Mammary epithelial cell (primary cell): ENCODE measurements at places on chromosomes 5 and 9. TPM values are rescaled to one million over a fixed set of nuclear protein-coding genes. Genes with fewer than 3 reads are reported as not detected.
A peak's percentile ranks its signal among the peaks of the same experiment; 100 is the strongest.

DNA sequence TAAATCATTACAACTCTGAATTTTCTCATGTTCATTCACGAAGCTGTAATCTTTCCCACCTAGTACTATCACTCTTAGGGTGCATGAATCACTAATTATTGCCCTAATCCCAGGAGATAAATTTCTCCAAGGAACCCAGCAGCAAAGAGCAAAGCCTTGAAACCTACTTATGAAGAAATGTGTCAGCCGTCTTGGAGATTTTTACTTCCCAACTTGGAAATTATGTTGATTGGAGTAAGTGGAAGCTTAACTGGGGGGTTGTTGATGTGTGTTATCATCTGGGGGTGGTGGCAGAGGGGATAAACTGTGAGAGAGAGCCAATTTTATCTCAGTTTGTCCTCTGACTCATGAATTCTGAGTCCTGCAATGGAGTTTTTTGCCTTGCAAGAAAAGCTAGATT is 440.5 kb upstream of the WWC1 start:
- no peak for DNase-seq

MYMK gene
- polyA plus RNA-seq, result not detected

ZCCHC9 gene
- 12.4 TPM for polyA plus RNA-seq

DNA sequence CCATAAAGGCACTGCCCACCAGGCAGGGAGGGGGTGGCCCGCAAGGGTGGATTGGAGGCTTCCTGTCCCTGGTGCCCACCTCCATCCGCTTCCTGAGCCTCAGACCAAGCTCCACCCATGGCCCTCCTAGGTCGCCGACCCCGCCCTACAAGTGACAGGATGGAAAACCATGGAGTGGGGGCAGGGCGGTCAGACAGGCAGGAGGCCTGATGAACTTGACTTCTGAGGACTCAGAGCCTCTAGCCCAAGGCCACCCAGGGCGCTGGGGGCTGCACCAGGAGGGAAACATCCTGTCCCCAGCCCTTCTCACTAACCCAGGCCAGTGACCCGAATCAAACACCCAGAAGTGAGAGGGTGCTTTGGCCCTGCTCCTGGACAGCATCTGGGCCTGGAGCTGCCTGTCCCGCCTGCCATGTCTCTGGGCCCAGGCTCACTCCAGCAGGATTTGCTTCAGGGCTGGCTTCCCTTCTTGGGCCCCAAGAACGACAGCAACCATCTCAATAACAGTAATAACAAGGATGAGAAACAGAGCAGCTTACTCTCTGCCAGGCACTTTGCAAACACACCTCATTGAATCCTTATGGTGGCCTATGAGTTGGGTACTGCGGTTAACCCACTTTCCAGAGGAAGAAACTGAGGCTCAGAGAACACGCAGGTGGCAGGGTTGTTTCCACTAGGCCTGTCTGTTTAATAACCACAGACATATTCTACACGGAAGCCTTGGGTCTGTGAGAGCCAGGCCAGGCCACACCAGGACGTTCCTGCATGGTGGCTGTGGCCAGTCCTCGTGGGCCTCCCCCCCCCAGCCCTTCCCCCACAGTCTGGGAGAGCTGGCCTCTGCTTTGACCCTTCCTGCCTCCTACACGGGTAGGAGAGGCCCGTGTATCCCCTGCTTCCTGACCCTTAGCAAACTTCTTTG is 4.4 kb upstream of the ST6GALNAC6 start:
- DNase-seq, result no peak

- peak; percentile 74 for DNase-seq
Measured at GRCh38 chr9:72315510-72316311, 49.3 kb downstream of the ZFAND5 start.

APBA1 gene
- polyA plus RNA-seq, result 0.46 TPM

GRCh38 chr9:12595400-12595799 is 97.8 kb upstream of the TYRP1 start:
- no peak for DNase-seq

- DNase-seq, result no peak
Measured at GRCh38 chr9:19410594-19410993, 1.8 kb downstream of the ACER2 start.

GRIA1 gene
- not detected for polyA plus RNA-seq

DNA sequence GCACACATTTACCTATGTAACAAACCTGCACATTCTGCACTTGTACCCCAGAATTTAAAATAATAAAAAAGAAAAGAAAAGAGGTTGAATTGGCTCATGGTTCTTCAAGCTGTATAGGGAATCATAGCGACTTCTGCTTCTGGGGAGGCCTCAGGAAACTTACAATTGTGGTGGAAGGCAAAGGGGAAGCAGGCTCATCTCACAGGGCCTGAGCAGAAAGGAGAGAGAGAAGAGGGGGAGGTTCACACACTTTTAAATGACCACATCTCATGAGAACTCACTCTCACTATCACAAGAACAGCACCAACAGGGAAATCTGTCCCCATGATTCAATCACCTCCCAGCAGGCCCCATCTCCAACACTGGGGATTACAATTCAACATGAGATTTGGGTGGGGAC is 214.6 kb downstream of the CDK5RAP2 start:
- DNase-seq, result no peak

DNA sequence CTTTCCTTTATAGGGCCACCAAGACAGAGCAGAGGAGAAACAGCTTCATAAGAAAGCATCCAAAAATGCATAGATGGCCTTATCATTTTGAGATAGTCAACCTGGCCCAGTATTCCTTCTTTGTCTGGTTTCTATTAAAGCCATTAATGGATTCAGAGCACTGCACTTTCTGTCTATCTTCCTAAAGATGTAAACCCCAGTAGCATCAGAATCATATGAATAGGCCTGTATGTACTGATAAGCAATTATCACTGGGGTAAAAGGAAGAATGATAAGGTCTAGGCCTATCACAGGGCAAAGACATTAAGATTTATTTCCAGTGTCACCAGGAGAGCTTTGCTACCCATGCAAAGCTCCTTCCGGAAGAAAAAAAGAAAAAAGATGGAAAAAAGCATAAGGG is 432.5 kb upstream of the C9orf72 start:
- no peak for DNase-seq

DNA sequence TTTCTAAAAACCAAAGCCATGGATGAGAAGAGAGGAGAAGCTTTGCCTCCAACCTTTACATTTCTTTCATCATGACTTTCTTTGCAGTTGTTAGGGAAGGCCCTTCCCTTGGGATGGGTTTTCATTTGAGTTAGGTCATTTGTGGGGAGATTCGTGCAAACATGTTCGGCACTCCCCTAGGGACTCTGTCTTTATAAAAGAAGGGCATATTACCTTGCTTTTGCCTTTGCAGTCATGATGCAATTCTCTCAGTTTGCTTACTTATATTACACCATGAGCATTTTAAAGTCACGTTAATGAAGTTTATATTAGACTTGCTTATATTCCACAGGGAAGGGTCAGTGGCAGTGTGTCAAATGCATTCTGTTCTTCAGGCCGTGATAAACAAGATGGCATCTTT is 289.3 kb upstream of the WWC1 start:
- no peak for DNase-seq

DMRTA1 gene
- polyA plus RNA-seq, result 0.36 TPM

- DNase-seq, result peak; percentile 86
Measured at GRCh38 chr5:179795863-179796833, 2.4 kb downstream of the LTC4S start.

- DNase-seq, result no peak
Measured at GRCh38 chr5:144436007-144436406, 265.3 kb downstream of the KCTD16 start.

DNA sequence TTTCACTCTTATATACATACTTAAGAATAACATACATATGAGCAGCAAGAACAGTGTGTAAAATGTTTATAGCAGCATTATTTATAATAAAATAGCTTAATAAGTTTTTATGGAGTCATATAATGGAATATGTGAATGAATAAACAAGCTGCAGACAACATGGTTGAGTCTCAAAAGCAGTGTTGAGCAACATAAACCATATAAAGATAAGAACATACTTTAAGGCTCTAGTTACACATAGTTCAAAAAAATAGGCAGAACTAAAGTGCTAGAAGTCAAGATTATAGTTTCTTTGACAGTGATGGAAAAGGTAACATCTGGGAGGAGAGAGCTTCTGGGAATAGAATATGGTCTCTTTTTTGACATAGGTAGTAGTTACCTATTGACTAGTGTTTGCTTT is 53.7 kb upstream of the ADAMTS19 start:
- no peak for DNase-seq

CFAP157 gene
- polyA plus RNA-seq, result not detected

LIX1 gene
- polyA plus RNA-seq, result not detected

DNA sequence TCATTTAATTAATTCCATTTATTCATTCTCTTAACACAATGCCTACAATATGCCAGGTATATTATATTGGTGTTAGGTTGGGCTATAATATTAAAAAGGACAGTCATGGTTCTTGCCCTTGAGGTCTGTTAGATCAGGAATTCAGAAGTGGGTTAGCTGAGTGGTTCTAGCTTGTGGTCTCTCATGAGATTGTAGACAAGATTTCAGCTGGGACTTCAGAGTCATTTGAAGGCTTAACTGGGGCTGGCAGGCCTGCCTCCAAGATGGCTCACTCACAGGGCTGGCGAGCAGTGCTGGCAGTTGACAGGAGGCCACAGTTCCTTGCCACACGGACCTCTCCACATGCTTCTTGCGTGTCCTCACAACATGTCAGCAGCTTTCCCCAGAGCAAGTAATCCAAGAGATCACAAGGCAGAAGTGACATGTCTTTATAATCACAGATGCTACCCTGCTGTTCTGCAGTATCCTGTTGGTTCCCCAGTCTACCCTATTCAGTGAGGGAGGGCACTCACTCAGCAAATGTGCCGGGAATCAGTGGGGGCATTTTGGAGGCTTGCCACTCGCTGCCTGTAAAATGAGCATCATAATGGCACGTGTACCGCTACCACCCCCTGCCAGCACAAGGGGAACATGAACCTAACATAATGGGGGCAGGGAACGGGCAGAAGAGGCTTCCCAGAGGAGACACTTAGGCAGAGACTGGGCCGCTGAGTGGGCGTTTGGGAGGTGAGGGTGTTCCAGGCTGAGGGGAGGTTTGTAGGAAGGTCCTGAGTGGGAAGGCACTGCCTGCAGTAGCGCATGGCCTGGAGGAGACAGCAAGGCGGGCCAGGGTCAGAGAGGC is 70.0 kb downstream of the EXOSC2 start:
- no peak for DNase-seq

C6 gene
- not detected for polyA plus RNA-seq

FOXD4 gene
- 0.10 TPM for polyA plus RNA-seq

GRCh38 chr5:104297076-104297475 is 734.5 kb upstream of the NUDT12 start:
- DNase-seq, result no peak

GRCh38 chr5:58854441-58854840 is 271.6 kb downstream of the RAB3C start:
- no peak for DNase-seq

- no peak for DNase-seq
Measured at GRCh38 chr5:123929055-123929474, 417.1 kb downstream of the CSNK1G3 start.

DNA sequence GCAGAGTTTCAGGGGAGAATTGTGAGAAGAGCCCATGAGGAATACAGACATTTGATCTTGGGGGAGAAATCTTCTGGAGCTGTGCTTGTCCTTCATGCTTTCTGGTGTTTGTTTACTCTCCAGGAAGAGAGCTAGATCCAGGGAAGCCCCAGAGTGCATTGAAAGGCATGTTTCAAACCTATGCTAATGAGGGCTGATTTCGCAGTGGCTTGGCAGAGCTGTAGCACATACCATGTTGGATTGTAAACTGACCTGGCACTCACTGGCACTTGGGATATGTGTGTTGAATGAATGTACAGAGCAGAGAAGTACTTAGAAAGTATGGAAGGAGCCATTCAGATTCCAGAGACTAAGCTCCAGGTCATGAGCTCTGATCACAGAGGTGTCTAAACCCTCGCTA is 30.9 kb downstream of the TNFSF8 start:
- DNase-seq, result no peak

GRCh38 chr9:137552022-137552768 is 516 bp downstream of the MRPL41 start:
- no peak for DNase-seq

DNA sequence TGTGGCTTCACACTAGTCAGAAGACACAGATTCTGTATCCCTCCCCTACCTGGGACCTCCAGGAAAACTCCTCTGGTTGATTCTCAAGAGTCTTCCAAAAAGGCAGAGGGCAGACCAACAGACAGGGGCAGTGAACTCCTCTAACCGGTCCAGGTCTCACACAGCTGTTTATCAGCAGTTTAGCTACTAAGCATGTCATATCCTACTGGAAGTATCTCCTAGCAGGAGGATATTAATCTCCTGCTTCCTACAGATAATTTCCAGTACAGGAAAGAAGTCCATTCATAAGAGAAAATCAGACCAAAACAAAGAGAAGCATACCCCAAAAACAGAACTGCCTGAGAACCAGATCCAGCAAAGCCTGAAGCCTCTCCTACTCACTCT is 64.3 kb downstream of the DTWD2 start:
- DNase-seq, result no peak

GRCh38 chr5:35644543-35644942 is 26.9 kb downstream of the SPEF2 start:
- DNase-seq, result peak; percentile 33

DNA sequence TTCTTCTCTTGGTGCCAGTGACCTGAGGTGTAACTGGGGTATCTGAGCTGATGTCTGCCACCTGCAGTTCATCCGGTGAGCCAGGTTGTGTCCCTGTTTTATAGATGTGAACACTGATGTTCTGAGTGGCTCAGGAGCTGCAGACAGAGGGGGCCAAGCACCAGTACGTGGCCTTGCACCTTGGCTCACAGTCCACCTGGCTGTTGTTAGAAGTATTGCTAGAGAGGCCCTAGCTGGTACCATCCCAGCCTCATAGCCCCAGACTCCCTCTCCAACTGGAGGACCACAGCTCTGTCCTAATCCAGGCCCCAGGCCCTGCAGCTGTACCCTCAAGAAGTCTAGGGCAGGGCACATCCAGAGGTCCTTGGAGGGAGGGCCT is 16.2 kb downstream of the PHF2 start:
- DNase-seq, result no peak

GRCh38 chr9:116020801-116021200 is 132.8 kb upstream of the PAPPA start:
- peak; percentile 43 for DNase-seq

SEMA5A gene
- 5.3 TPM for polyA plus RNA-seq

DNA sequence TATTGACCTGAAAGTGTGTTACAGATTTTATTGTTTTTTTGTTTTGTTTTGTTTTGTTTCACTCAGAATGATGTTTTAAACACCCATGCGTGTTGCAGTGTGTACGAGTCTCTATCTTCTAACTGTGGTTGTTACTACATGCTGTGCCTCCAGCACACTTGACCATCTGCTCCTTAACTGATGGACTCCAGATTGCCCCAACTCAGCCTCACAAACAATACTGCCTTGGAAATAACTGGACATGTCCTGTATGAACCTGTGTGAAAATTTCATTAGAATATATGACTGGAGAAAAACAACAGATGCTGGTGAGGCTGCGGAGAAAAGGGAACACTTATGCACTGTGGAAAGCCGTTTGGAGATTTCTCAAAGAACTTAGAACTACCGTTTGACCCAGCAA is 68.7 kb upstream of the HAND1 start:
- DNase-seq, result no peak

SLC6A18 gene
- polyA plus RNA-seq, result not detected

PCDHA11 gene
- 1.2 TPM for polyA plus RNA-seq

DNM1 gene
- polyA plus RNA-seq, result 0.50 TPM

TMED9 gene
- polyA plus RNA-seq, result 333 TPM
